Vein endothelial cell (primary cell): ENCODE measurements at places on chromosomes 16 and 17. TPM values are rescaled to one million over a fixed set of nuclear protein-coding genes. Genes with fewer than 3 reads are reported as not detected.

The KRTAP16-1 gene
- not detected in 2 replicates for total RNA-seq

The CLEC19A gene
- total RNA-seq = not detected in 2 replicates

The PPM1E gene
- total RNA-seq = under 0.01 TPM in 2 replicates

The DHRS7C gene
- not detected in 2 replicates for total RNA-seq

The CMTM1 gene
- 2.3 and 3.1 TPM in 2 replicates for total RNA-seq

The GNG13 gene
- not detected in 2 replicates for total RNA-seq

The WNK4 gene
- total RNA-seq = 1.3 and 2.6 TPM in 2 replicates

The KRTAP4-9 gene
- not detected in 2 replicates for total RNA-seq

The C17orf113 gene
- total RNA-seq = 0.29 and 0.33 TPM in 2 replicates

The HEATR9 gene
- total RNA-seq = not detected in 2 replicates

The CSNK1D gene
- total RNA-seq = 81.9 and 85.3 TPM in 2 replicates

The EFCAB5 gene
- total RNA-seq = 0.33 and 0.48 TPM in 2 replicates

The PLEKHG4 gene
- 16.5 and 23.8 TPM in 2 replicates for total RNA-seq

The PIRT gene
- total RNA-seq = not detected in 2 replicates

The CIBAR2 gene
- total RNA-seq = 0.33 TPM in 1 of 2 replicates, not detected in the other

The FOXF1 gene
- 0.19 and 0.65 TPM in 2 replicates for total RNA-seq

The SNX20 gene
- not detected in 2 replicates for total RNA-seq

The CRHR1 gene
- total RNA-seq = not detected in 2 replicates

The CSH1 gene
- not detected in 2 replicates for total RNA-seq

The TUBB3 gene
- 251 TPM in 2 replicates for total RNA-seq

The SNTB2 gene
- total RNA-seq = 76.1 and 87.1 TPM in 2 replicates

The INCA1 gene
- total RNA-seq = 0.33 and 0.48 TPM in 2 replicates

The EXOSC6 gene
- 39.6 and 39.8 TPM in 2 replicates for total RNA-seq

The LRRC3C gene
- not detected in 2 replicates for total RNA-seq

The SEC14L5 gene
- under 0.01 TPM in 1 of 2 replicates, not detected in the other for total RNA-seq

The RFWD3 gene
- total RNA-seq = 26.8 and 41.0 TPM in 2 replicates

The OR4D1 gene
- total RNA-seq = not detected in 2 replicates

The CSH2 gene
- not detected in 2 replicates for total RNA-seq

The BIRC5 gene
- total RNA-seq = 30.4 and 38.8 TPM in 2 replicates

The C17orf100 gene
- total RNA-seq = 0.33 and 0.67 TPM in 2 replicates

The TRAPPC2L gene
- total RNA-seq = 47.6 and 54.9 TPM in 2 replicates

The USP43 gene
- total RNA-seq = 0.10 and 0.98 TPM in 2 replicates

The NGFR gene
- total RNA-seq = not detected in 2 replicates

The GAS7 gene
- total RNA-seq = under 0.01 and 0.10 TPM in 2 replicates

The CTRB1 gene
- total RNA-seq = not detected in 2 replicates

The CDRT15 gene
- total RNA-seq = not detected in 2 replicates

The KCNJ18 gene
- not detected in 2 replicates for total RNA-seq

The MYH1 gene
- not detected in 2 replicates for total RNA-seq

The COX4I1 gene
- 350 and 372 TPM in 2 replicates for total RNA-seq

The CES5A gene
- total RNA-seq = not detected in 2 replicates

The AIPL1 gene
- total RNA-seq = not detected in 2 replicates

The NLRC3 gene
- 1.9 and 2.6 TPM in 2 replicates for total RNA-seq

The TBC1D3I gene
- total RNA-seq = 0.57 TPM in 1 of 2 replicates, not detected in the other

The KRT40 gene
- total RNA-seq = not detected in 2 replicates

The XYLT1 gene
- total RNA-seq = 0.98 and 3.8 TPM in 2 replicates

The HBA1 gene
- total RNA-seq = not detected in 2 replicates

The MMP28 gene
- 11.3 and 13.7 TPM in 2 replicates for total RNA-seq

The RRAD gene
- under 0.01 and 0.19 TPM in 2 replicates for total RNA-seq

The ATP1B2 gene
- total RNA-seq = not detected in 2 replicates

The ELMO3 gene
- total RNA-seq = 0.76 and 1.3 TPM in 2 replicates

The CARHSP1 gene
- total RNA-seq = 59.0 and 97.0 TPM in 2 replicates

The NACA2 gene
- not detected in 2 replicates for total RNA-seq

The MYH2 gene
- total RNA-seq = not detected in 2 replicates
